Dermis lymphatic vessel endothelial cell (primary cell): ENCODE measurements at places on chromosomes 12 and 14. TPM values are rescaled to one million over a fixed set of nuclear protein-coding genes. Genes with fewer than 3 reads are reported as not detected.

SLC17A8 gene
- under 0.01 TPM in 1 of 2 replicates, not detected in the other for total RNA-seq

RNF212B gene
- total RNA-seq: not detected in 2 replicates

CEBPE gene
- total RNA-seq: not detected in 2 replicates

ITGB7 gene
- total RNA-seq: under 0.01 and 0.09 TPM in 2 replicates

GALNT9 gene
- not detected in 2 replicates for total RNA-seq
